ENCODE measurements at places on chromosomes 4 and X.

GRCh38 chr4:177051473-177052060 lies 258.1 kb upstream of the NEIL3 start:
- peak; percentile 35 for DNase-seq

- DNase-seq = no peak
These were observed 147.3 kb downstream of the HS6ST2 start for GRCh38 chrX:132810964-132811712.

DNA sequence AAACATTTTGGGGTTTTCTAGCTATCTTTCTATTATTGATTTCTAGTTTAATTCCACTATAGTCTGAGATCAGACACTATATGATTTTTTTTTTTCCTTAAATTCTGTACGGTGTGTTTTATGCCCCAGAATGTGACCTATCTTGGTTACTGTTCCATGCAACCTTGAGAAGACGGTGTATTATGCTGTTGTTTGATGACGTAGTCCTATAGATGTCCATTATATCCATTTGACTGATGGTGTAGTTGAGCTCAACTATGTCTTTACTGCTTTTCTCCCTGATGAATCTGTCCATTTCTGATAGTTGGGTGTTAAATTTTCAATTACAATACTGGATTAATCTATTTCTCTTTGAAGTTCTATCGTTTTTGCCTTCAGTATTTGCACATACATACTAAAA lies 212.5 kb downstream of the NDST4 start:
- no peak for DNase-seq

DNA sequence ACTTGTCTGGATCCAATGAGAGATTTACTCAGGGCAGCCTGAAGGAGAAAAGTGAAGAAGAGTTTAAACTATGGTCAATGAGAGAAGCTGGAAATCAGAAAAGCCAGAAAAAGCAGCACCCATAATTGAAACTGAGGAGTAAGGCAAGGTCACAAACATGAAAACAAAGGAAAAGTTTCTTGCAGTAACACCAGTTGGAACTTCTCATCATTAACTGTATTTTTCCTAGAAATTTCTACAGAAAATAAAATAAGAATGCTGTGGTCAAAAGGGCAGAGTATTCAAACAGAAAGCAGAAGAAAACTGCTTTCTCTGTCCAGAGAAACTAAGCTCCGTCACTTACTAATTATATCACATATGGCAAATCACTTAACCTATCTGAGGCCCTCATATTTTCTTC lies 102.2 kb downstream of the OR13H1 start:
- DNase-seq = no peak

DNA sequence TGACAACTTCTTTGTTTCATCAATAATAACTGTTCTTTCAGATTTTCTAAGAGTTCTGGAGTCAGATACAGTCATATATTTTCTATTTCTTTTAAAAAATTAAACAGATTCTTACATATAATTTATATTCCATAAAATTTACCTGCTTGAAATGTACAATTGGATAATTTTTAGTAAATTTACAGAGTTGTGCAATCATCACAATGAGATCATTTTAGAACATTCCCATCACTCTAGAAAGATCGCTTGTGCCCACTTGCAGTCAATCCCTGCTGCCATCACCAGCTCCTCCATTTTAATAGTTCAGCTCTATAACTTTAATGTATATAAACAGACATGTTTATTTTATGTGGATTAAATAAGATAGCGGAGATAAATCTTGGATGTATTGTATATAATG lies 29.6 kb upstream of the PRSS48 start:
- DNase-seq = no peak

- no peak for DNase-seq
These were observed 842.1 kb upstream of the HTR2C start for GRCh38 chrX:113741744-113742143.

- no peak for DNase-seq
These were observed 240.5 kb upstream of the HS3ST1 start for GRCh38 chr4:11669156-11669555.

- peak; percentile 68 for DNase-seq
These were observed 48.3 kb upstream of the MND1 start for GRCh38 chr4:153296040-153296823.

- no peak for DNase-seq
These were observed 151.0 kb downstream of the VCX3A start for GRCh38 chrX:6383917-6384316.

DNA sequence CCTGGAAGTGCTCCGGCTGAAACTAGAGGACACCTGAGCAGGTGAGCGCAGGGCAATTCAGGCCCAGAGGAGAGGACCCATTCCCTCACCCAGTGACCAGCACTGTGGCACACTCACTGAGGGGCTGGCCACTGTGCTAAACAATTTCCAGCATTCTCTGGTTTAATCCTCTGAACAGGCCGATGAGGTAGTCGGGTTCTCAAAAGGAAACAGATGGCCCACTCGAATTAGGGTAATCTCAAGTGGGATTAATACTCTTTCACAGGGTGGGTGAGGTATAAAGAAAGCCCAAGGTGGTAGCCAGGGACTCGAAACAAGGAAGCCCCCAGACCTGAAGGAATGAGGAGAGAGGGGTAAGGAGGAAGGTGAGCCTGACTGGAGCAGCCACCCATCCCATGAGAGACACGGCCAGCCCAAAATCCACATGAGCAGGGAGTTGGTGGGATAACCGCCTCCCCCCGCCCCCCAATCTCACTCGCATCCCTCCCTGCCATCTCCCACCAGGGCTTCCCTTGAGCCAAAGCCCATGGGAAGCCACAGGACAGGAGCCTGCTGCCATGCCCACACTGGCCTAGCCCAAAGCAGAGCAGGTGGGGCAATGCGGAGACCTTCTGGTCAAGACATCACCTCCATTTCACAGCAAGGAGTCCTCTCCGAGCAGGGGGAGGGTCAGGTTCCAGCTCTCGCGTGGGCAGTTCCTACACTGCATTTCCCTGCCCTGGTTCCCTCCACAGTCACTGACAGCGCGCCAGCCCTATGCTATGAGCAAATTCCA lies 55.0 kb downstream of the SH3KBP1 start:
- no peak for DNase-seq

DNA sequence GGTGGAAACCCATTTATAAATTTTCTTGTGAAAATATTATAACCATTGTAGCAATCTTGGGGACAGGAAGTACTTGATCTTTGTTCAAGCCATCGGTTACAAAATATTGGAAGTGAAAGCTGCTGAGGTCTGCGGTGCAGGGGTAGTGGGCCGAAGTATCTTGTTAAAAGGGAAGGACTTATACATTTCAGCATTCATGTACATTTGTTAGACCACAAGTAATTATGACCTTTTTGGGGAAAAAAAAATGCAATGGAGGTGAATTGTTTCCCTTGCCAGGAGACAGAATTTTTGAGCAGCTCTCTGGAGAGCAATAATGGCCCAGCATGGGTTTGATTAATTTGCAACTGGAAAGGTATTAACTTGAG lies 121.3 kb downstream of the EGF start:
- no peak for DNase-seq

GRCh38 chr4:86481440-86481839 lies 112.7 kb upstream of the PTPN13 start:
- DNase-seq = no peak

- no peak for DNase-seq
These were observed 41.9 kb downstream of the FBXW7 start for GRCh38 chr4:152494020-152494419.
